GF-D8 (cell line): ENCODE measurements at places on chromosomes 1 and 21.

GRCh38 chr1:83845437-83846071 is 153.4 kb downstream of the TTLL7 start:
- no peak for DNase-seq

DNA sequence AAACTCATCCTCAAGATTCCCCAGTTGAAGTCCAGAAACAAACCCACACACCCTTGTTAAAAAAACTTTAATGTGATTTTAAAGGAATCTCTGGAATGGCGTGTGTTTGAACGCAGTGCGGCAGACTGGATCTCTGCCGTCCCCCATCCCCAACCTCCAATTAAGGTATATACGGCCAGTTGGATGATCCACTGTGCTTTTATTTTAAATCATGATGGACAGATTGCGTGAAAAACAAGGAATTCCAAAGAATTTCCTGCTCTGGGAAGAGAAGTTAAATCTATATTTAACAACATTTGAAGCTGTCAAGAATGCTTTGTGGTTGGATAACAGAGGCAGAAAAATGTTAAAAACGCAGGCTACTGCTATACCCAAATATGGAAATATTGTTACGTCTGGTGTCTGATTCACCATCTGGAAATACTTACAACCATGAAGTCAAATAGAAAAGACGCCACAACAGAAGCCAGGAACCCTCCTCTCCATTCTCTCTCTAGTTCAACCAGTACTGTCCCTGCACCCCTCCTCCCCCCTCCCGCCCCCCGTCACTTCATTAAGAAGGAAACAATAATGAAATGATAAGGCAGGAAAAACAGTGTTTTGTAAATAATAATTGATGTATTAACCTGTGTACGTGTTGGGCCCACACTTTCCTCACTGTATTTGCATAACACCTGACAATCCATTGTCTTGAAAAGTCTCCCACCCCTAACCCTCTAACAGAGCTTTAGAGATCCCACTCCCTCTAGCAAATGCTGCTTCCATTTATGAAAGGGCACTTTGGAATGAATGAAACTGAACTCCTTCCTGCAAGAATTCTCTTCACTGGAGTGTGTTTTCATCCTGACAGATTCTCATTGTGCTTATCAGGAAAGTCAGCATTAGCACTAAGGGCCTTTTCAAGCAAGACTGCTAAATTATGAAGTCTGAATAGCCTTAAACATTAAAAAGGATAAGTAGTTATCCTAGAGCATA is 2.0 kb upstream of the CCN1 start:
- no peak for DNase-seq

DNA sequence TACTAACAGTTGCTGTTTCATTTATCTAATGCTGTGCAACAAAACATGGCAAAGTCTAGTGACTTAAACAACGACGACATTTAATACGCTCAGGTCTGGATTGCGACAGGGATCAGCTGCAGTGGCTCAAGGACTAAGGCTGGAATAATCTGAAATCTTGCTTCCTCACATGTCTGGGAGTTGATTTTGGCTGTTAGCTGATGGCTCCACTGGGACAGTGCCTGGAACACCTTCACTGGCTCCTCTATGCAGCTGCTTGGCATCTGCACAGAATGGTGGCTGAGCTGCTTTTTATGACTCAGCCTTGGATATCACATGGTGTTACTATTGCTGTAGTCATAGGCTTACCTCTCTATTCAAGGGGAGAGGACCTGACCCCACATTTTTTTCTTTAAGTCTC is 24.0 kb upstream of the BTG3 start:
- no peak for DNase-seq

- DNase-seq = no peak
These were observed 2.9 kb upstream of the GPX7 start for GRCh38 chr1:52599236-52599635.

DNA sequence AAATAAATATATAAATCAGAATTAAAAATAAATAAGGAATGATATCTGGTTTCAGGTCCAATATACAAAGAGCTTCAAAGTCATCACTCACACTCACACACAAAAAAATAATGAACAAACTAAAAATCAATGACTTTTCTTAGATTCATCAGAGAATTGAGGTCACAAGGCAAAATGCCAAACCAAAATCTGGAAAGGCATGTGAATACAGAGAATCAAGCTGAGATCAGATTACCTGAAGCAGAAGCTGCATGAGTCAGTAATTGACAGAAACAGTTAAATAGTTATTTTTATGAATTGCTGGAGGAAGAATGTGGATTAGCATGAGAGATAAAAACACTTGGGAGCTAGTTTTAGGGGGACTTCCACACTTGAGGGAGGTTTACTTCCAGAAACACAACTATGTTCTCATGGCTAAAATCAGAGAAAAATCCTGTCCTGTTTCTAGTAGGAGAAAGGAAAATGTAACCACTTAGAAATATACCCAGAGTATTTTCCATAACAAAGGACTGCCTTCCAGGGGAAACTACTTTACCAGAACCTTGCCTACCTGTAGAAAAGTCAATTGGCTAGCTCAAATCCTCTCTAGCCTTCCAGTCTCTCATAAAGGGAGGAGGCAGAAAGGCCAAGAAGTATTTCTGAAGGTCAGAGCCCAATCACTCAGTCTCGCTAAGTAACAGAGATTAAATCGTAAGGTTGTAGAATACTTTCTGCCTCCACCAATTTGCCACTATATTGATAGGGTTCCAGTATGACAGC is 536.6 kb upstream of the NR5A2 start:
- DNase-seq = no peak

DNA sequence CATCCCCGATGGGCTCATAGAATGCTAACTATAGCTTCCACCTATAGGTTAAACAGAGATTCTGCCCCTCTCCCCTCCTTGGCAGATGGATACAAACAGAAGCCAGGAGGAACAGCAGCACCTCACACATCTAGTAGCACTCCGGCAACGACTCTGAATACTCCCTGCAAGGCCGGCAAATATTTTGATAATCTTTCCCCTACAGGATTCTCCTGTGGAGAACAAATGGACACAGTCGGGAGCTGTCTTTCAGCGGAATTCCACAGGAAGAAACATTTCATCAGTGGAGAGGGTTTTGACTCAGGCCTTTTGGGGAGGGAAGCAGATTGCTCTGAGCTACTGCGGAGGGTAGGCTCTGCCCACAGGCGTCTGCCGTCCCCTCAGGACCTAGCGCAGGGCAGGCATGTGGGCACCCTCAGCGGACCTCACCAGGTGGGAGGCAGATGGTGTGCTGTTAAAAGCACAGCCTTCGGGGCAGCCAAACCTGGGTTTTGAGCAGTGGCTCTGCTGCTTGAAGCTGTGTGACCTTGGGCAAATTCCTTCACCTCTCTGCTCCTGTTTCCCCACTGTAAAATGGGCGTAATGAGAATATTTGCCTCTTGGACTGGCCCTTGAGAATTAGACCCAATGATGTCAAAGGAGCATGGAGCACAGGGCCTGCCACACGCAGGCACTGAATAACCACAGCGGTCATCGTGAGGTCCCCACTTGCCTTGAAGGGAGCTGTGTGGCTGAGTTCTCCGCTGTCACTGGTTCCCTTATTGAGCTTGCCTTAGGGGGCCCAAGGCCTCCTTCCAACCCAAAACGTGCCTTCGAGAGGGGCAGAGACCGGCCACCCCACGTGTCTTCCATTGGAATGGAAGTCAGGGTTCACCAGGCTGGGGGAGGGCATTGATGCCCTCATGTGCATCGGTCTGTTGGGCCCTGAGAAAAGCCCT is 19.2 kb upstream of the BCAR3 start:
- DNase-seq = no peak

DNA sequence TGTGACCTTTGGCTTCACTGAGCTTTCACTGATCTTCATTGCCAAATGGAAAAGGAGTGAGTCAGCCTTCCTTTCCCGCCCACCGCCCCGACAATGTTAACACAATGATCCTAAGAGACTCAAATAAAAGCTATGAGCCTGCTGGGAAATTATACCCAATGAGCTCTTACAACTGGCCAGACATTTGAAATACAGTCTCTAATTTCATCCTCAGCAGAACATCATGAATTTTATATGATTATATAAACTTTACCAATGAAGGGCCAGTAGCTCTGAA is 252.5 kb downstream of the SIPA1L2 start:
- DNase-seq = no peak

DNA sequence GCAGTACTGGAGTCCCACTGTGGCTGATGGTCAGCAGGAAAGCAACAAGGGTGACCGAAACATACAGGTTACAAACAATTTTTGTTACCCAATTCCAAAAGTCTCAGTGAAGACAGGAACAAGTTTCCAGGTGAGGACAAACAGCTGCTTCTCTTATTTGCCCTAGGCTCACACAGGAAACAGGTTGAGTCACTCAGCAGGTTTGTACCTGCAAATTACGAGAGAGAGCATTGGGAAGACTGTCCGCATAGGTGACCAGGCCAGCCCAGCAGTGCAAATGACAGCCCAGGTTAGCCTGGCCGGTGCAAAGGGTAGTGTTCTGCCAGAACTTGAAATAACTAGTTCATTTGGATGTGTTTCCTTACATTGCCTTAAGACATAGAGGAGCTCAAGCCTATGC is 40.0 kb upstream of the DSCAM start:
- no peak for DNase-seq

- no peak for DNase-seq
These were observed 125.0 kb downstream of the TIAM1 start for GRCh38 chr21:31218830-31219608.

- no peak for DNase-seq
These were observed 209.9 kb downstream of the GRIK3 start for GRCh38 chr1:36824390-36824861.

- DNase-seq = no peak
These were observed 22.0 kb upstream of the PRELP start for GRCh38 chr1:203453616-203454015.

DNA sequence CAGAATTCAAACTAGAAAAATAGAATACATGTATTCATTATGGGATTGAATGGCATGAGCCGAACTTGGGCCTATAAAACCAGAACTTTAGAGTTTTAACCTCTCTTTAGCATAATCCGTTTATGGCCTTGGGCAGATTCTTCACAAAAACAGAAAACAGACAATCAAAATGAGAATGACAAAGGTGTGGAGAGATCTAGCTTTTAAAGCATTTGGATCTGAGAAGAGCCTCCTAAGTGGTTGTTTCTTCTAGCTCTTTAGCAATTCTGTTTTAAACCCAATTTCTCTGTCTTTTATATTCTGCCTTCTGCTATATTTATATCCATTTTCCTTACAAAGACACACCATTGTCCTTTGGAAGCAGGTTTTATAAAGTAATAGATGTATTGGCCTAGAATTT is 160.2 kb downstream of the RPS6KC1 start:
- DNase-seq = no peak

GRCh38 chr1:156709757-156710489 is 4.5 kb upstream of the CRABP2 start:
- no peak for DNase-seq

- no peak for DNase-seq
These were observed 2.1 kb downstream of the CD55 start for GRCh38 chr1:207323425-207324225.

DNA sequence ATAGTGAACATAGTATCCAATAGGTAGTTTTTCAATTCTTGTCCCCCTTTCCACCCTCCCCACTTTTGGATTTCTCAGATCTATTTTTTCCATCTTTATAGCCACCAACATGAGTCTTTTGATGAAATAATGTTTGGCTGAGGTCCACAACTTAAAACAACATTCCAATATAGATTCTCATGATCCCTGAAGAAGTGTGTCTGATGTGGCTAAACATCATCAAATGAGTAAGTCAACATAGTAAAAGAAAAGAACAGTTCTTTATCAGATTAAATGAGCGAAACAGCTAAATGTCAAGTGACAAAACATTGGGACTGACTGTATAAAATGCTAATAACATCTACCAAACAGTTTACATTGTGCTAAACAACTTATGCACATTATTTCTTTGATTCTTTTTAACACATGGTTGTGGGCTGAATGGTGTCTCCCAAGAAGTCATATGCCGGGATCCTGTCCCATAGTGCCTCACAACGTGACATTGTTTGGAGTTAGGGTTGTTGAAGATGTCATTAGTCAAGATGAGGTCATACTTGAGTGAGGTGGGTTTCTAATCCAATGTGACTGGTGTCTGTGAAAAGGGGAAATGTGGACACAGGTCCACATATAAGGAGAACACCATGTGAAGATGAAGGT is 453.6 kb downstream of the LTN1 start:
- DNase-seq = no peak

DNA sequence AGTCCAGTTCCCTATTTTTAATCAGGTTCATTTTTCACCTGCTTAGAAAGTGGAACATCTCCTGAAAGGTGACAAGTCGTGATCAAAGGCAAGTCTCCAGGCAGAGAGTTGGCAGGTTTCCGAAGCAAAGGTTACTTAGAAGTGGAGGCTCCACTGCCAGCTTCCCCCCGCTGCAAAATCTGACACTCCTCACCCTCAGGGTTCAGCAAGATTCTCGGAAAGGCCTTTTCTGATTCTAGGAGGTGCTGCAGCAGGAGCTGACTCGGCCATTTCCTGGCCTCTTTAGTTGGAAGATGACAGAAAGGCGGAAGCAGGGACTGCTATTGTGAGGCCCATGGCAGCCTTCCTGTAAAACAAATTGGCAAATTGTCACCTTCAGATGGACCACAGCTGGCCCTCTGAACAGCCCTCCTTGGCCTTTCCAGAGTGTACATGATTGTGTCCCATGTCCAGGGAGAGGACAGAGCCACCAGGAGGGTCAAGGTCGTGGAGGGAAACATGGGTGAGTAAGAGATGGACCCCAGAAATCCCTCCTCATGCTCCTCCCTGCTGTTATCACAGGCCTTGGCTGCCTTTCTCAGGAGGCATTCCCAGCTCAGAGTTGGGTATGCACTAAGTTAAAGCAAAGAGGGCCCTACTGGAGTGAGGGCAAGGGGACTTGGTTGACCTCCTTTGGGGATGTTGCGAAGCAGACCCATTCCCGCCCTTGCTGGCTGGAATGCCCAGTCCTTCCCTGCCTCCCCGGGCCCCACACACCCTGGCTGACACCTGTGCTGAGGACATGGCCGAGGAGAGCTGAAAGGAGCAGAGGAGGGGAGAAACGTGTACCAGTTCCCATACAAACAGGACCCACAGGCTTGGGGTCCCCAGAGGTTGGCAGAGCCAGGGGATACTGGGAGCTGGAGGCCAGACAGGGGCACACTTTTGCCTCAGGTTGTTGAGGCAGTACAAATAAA is 115.5 kb upstream of the IRF2BP2 start:
- DNase-seq = peak; percentile 85

DNA sequence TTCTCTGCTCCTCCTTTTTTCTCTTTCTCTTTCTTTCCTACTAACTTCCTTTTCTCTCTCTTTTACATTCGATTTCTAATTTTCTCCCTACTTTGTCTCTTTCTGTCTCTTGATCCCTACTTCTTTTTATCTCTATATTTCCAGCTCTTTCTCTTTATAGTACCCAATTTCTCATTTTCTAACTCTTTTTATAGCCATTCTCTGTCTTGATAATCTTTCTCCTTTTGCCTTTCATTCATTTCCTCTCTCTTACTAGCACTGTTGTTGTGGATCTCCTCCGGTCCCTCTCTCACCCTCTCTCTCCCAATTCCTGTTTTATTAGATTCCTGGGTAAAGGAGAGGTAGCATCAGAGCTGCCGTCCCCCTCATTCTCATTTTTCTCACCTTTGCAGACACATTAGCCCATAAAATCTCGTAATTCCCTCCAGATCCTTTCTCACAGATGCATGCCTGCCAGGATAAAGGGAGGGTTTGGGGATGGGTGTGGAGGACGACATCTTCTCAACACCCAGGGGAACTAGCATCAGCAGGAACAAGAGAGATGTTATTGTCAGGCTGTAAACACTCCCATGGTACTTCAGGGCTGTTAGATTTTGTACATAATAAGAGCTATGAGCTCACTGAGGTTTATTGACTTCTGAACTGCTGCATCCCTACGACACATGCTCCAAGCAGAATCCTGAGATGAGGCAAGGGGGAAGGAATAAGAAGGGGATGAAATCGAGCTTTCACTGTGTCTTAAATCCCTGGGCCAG is 159.0 kb upstream of the GALNT2 start:
- DNase-seq = no peak
